ENCODE measurements at places on chromosomes 7 and 10.

DNA sequence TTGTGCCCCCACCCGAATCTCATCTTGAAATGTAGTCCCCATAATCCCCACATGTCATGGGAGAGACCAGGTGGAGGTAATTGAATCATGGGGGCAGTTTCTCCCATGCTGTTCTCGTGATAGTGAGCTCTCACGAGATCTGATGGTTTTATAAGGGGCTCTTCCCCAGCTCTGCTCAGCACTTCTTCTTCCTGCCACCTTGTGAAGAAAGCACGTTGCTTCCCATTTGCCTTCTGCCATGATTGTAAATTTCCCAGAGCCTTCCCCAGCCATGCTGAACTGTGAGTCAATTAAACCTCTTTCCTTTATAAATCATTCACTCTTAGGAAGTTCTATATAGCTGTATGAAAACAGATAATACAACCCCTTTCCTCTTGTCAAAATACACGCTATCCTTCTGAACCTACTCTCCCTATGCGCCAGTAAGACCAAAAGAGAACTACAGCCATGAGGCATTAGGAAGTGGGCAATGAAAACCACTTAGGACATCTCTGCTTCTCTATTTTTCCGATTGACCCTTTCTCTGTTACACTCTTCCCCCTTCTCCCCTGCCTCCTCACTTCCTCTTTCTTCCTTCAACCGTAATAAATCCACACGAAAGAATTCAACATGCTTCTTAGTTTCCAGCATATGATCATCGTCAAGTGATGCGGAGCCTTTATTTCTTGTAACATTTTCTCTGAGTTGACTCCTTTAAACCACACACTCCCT lies 101.2 kb upstream of the WDR11 start:
- no peak for DNase-seq

DNA sequence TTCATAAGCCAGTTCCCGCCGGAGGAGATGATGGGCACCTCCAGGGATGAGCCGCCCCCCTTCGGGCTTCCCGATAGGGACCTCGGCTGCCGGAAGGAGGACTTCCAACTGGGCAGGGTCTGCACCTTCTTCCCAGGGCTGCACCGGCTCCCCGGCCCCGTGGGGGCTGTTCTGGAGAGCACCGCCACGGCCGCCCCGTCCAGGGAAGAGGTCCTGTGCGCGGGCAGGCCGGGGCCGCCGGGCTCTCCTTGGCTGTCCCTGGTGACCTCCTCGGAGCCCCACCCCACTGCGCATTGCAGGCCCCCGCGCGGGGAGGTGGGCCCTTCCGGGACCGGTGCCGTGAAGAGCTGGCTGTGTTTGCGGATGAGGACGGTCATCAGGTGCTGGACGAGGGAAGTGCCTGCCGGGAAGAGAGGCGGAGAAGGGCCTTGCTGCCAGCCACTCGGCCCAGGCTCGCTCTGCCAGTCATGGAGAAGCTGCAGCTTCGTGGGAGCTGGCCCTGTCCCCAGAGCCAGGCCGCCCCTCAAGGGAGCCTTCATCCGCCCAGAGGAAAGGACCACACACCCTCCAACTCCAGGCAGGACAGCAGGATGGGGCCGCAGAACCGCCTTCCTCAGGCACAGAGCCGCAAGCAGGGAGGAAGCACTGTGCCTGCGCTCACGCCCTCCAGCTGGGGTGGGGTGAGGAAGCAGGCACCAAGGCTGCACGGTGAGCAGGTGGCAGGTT lies 144.4 kb downstream of the MAPK8 start:
- no peak for DNase-seq

GRCh38 chr7:156612930-156613329 lies 27.6 kb upstream of the RNF32 start:
- no peak for DNase-seq

- DNase-seq = no peak
These were observed 1.6 kb downstream of the UNCX start for GRCh38 chr7:1234049-1234880.

DNA sequence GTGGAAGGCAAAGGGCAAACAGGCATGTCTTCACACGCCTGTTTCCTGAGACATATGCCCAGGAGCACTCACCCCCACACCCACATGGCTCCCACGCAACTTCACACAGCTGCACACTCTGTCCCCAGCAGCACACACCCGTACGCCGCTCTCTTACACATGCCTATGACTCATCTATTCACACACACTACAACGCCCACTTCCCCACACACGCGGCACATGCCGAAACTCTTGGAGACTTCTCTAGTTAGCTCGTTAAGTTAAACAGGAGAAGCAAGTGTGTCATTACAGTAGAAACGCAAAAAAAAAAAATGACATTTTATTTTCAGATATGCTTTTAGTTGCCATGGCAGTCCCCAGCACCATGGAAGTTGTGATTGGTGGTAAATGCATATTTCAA lies 6.7 kb downstream of the CALN1 start:
- peak; percentile 59 for DNase-seq

DNA sequence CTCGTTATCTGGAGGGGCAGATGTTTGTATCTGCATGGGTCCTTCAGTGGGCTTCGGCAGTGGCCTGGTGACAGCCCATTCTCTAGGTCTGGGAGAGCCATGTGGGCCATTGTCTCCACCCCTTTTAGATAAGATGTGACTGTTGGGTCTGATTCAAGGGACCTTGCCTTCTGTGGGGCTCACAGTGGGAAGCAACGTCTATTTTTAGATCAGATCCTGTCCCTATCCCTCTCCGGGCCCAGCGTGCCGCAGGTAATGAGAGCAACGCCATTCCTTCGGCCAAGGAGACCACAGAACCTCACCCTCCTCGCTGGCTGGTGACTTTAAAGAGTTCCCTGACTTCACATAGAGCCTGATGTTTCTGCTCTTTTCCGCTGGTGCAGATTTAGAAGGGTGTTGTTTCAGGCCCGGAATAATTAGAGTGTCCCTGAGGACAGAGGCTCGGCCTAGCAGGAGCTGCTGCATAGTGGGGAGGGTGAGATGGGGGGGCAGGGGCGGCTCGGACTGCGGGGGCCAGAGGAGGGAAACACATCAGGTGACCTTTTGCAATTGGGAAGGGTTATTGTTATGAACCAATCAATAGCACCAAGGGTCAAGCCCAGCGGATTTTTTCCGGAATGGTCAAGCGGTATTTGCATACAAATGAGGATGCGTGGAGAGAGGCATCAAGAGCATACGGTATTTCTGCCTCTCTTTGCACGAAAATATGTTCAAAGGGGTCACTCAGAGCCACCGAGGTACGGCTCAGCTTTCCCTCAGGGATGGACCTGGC lies 503.0 kb upstream of the FOXK1 start:
- DNase-seq = no peak

GRCh38 chr10:120477021-120477742 lies 20.2 kb downstream of the PLPP4 start:
- no peak for DNase-seq

DNA sequence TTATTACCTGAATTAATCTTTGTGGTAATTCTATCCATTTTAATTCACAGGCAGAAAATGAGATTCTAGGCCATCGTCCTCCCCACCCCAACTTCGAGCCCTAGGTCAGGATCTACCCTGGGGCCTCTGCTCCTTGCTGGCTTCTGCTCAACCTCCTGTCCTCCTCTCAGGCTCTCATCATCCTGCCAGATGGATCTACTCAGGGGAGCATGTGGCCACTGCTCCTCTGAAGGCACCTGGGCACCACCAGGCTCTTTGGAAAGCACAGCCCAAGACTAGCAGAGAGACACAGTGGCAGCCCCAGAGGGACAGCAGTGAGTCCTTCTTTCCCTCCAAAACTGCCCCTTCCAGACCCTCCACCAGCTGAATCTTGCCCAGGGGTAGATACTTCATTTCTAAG lies 248.2 kb downstream of the TCERG1L start:
- DNase-seq = no peak

DNA sequence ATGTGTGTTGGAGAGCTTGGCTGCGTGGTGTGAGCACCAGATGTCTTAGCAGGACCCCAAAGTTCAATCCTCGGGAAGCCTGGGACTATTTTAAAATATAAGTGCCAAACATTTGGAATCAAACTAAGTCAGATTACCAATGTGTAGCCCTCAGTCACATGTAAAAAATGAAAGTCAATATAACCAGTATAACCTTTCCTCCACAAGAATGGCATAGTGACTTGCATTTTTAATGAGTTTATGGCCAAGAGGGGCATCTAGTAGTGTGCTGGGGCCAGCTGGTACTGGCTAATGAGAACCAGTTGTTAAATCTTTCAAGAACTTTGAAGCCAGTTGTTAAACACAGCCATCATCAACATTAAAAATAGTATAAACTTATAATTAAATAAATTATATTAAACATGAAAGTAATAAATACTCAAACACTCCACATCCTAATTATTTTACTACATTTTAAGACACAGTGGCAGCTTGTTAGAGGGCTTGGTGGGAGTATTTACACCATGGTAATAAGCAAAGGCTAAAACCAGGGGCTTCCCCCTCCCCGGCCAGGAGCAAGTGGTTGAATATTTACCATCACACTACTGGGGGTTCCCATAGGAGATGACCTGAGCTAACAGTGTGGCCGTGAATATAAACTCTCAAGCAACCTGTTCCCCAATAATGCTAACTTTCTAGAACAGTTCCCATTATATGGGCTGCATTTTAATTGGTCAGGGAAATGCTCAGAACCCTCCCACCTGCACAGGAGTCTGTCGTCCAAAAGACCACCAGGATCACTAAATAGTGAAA lies 7.9 kb upstream of the FAM170B start:
- no peak for DNase-seq

DNA sequence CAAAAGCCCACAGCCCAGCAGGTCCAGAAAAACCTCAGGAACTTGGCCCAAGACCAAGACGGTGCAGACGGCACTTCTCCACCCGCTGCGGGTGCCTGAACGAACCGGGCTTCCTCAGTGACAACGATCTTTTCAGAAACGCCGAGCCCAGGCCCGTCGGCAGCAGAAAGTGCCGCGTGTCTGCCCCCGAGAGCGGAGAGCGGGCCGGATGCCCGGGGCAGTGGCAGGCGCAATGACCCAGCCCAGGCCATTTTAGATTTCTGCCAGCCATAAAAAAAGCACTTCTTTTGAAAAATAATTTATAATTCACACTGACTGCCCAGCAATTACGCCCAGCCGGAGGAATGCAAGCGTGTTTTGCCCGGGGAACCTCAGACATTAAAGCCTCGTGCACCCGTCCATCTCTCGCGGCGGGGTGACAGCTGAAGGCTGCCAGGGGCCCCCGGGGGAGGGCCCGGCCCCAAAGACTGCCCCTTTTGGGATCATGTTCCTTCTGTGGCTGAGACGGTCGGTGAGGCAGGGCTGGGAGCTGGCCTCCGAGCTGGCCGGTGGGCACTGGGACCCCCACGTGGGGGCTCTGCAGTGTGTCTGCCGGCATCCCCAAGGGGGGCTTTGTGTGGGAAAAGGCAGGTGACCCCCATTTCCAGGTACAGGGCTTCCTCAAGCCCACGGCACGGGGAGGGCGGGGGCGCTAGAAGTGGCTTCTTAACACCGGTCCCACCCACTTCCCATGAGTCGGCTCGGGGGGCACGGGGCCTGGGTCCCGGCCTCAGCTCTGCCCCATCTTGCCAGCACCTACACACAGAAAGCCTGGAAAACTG lies 71.3 kb upstream of the PDGFA start:
- DNase-seq = no peak

DNA sequence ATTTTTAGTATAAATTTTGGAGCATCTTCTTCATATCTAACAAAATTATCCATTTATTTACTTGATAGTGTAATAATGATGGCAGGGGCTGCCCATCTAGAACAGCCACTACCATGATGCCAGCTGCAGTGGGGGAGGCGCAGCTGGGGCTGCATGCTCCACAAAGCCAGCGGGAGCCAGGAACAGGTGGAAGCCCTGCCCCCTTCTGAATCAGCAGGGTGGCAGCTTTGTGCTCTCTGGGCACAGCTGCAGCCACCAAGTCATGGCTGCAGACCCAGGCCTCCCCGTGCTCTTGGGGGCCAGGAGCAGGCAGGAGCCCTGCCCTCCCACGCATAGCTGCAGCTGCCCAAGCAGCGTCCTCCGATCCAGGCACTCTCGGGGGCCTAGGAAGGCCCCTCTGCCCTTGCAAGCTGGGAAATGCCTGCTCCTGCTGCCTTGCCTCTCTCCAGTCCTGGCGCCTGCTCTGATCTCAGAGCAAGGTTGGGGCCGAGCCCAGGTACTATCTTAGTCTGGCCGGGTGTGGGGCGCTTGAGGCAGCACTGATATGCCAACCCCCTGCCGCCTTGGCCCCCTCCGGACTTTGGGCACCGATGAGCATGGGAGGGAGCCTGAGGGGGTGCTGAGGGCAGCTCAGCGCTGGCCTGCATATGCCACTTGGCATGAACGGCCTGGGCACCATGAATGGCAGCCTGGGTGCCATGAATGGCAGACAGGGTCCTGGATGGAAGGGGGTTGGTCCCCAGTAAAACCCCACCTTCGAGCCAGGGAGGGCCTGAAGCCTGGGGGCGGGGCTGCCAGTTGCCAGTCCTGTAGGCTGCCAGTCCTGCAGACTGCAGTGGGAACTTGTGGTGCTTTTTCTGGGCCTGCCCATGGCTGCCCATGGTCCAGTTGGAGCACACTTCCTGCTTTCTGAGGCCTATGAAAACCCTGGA lies 1110.8 kb upstream of the POT1 start:
- DNase-seq = no peak

- no peak for DNase-seq
These were observed 12.4 kb upstream of the SAMD8 start for GRCh38 chr10:75098902-75099673.

DNA sequence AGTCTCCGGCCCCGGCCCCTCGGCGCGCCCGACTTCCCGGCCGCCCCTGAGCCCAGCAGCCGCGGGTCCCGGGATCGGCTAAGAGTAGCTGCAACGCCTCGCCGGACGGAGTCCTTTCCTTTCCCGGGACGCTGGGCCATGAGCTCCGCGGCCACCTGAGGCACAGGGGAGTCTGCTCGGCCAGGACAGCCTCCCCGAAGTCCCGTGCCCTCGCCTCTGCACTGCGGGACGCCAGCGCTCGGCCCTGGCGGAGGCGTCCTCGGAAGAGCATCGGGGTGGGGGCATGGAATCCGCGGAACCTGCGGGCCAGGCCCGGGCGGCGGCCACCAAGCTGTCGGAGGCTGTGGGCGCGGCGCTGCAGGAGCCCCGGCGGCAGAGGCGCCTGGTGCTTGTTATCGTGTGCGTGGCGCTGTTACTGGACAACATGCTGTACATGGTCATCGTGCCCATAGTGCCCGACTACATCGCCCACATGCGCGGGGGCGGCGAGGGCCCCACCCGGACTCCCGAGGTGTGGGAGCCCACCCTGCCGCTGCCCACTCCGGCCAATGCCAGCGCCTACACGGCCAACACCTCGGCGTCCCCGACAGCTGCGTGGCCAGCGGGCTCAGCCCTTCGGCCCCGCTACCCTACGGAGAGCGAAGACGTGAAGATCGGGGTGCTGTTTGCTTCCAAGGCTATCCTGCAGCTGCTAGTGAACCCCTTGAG lies 502 bp downstream of the SLC18A3 start:
- no peak for DNase-seq

- no peak for DNase-seq
These were observed 209.3 kb downstream of the MTERF1 start for GRCh38 chr7:91671245-91671644.
